GF-D8 (cell line): ENCODE measurements at places on chromosomes 5 and 9.

DNA sequence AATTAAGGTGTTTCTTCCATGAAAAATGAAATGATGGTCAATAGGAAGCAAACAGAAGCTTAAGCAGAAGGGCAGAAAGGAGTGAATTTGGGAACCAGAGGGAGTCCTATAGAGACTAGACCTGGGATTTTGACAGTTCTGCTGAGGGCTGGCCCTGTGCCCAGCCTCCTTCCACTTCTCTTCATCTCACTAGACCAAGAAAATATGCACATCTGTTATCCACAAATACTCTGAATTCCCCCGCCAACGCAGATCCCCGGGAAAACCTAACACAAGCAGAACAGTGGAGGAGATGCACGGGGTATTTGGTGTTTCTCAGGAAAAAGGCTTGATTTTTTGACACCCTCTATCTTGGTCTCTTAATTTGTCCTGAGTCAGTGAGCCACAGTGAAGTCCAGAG lies 22.7 kb downstream of the GRIA1 start:
- no peak for DNase-seq

DNA sequence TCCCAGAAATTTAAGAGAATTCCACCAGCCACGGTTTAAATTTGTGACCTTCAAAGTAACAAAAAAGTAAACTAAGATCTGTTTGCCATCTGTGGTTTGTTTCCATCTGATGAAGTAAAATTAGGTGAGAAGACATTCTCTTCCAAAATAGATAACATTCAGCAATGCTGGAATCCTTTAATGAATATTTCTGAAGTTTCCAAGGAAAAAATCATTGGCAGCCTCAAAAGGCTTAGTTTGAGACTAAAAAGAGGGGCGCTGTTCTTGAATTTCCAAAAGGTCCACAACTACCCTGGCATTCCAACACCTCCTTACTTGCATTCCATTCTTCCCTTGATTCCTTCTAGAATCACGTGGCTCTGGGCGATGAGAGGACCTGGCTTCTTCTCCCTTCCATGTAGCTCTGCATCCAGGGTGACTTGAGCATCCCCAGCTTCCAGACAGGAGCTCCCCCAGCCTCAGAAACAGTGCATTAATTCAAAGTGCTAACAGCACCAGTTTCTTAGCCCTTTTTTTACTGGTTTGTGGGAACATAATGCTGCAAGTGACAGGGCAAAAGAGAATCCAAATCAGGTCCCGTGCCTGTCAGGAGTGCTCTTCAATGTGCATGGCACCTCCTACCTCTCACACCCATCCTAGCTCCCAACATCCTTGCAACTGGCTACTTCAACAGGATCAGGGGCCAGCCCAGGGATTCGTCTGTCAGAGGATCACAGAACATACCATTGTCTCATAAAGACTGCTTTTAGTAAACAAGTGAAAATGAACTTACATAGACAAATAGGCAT lies 191.5 kb upstream of the S1PR3 start:
- no peak for DNase-seq

DNA sequence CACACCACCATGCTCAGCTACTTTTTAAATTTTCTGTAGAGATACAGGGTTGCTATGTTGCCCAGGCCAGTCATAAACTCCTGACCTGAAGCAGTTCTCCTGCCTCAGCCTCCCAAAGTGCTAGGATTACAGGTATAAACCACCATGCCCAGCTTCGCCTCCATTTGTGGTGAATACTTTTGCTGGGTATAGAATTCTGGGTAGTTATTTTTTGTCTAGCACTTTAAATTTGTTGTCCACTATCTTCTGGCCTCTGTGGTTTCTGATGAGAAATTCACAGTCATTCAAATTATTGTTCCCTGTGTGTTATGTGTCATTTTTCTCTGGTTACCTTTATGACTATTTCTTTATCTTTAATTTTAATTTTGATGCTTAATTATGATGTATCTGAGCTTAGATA lies 57.7 kb upstream of the EXOC3 start:
- no peak for DNase-seq

DNA sequence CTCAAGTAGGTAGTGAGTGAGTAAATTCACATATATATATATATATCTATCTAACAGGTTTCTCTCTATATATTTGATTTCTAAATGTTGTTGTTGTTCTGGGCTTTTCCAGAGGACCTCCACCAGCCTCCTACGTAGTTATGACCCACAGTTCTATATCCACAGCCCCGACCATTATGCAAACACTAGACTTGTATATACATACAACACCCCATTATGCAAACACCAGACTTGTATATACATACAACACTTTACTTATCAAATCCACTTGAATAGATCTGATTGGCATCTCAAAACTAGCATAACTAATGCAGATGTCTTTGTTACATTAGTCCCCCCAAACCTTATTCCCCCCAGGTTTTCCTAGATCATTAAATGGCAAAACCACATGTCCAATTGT lies 108.7 kb downstream of the JAKMIP2 start:
- no peak for DNase-seq

DNA sequence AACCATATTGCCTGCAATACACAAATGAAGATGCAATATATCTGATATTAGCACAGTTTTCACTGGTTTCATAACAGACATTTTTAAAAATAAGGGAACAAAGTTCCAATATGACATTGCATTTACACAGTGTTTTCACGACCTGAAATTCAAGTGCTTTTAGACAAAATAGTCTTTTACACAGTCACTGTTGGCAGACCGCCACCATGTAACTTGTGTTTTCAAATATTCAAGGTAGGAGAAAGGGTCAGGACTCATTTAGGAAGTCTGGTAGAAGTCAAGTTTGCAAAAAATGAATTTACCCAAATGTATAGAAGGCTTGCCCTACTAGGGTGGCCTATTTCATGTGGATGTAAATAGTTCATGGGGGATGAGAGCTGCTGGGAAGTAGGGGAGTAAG lies 98.1 kb upstream of the TAS2R1 start:
- no peak for DNase-seq

DNA sequence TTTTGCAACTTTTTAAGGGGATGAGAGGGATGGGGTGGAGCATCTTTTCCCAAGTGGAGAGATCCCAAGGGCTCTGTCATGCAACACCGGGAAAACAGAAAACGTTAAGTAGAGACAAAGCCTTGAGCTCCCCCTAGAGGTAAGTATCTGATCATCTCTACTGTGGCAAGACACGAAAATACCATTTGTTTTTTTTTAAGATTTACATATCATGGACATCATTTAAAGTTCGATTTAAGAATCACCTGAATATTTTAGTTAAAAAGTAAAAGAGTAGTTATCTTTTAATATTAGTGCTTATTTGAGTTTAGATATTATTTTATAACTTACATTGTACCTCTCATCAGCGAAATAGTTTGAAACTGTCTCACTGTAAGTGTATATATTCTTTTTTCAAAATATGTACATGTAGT lies 200.4 kb downstream of the LRRC70 start:
- no peak for DNase-seq

DNA sequence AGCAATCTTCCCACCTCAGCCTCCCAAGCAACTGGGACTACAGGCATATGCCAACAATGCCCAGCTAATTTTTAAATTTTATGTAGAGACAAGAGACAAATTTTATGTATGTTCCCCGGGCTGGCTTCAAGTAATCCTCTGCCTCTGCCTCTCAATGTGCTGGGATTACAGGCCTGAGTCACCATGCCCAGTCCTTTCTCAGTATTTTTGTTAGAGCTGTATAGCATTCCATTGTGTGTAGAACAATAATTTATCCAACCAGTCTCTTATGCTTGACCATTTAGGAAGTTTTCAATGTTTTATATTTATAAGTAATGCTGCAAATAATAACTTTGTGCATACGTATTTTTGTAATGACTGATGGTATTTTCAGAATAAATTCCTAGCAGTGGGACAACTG lies 38.9 kb upstream of the CTXN3 start:
- DNase-seq, result no peak

- DNase-seq, result no peak
Measured at GRCh38 chr9:38107405-38107804, 38.4 kb upstream of the SHB start.

- no peak for DNase-seq
Measured at GRCh38 chr5:178762960-178763359, 32.5 kb upstream of the ZNF354A start.

- DNase-seq, result no peak
Measured at GRCh38 chr9:74078647-74079046, 418.5 kb upstream of the RORB start.

DNA sequence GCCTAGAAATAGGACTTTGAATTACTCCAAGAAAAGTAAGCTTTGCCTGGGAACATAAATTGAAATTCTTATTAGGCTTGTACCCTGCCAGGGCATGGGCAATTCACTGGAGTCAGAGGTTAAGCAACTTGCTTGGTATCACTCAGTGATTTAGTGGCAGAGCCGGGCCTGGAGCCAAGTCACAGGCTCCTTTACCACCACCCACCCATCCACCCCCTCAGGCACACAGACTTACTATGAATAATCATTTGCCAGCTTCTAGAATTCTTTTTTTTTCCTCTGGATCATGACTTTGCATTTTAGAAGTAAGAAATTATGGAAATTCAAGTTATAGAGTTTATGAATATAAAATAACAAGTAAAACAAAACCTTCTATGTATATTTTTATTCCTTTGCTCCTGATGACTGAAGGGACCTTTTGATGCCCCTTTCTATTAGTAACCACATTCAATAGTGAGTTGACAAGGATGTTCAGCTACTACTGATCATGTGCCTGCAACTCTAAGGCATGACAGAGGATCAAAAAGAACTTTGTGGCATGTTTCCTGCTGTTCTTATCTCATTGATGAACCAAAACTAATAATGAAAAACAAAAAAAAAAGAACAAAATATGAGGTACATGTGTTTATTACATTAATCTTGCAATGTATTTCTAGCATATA lies 614.7 kb downstream of the TLR4 start:
- DNase-seq, result no peak
